ENCODE measurements at places on chromosomes 2 and 18.
A peak's percentile ranks its signal among the peaks of the same experiment; 100 is the strongest.

DNA sequence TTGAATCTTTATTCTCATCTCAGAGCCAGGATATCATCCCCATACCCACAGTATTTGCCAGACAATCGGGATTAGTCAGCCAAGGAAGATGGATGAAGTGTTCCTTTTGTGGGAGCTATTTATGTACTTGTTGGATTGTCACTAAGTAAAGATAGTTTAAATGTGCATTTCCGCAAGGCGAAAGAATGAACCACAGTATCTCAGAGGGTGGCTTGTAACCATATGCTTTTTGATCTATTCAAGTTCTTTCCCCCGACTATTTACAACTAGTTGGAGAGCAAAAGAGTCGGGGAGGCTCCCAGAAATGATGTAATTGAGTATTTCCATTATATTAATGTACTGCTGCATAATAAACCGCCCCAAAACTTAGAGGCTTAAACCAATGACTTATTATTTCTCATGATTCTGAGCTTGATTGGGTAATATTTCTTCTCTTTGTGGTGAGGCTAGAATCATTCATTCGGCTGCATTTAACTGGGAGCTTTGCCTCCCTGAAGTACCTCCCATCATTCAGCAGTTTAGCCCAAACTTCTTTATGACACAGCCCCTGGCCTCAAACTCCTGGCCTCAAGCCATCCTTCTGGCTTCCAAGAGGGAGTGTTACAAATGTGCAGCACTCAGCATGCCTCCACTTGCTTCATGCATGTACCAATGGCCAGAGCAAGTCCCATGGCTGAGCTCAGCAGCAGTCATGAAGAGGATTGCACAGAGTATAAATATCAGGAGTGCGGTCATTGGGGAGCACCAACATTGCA lies 423.7 kb downstream of the METTL4 start:
- peak; percentile 48 for DNase-seq

DNA sequence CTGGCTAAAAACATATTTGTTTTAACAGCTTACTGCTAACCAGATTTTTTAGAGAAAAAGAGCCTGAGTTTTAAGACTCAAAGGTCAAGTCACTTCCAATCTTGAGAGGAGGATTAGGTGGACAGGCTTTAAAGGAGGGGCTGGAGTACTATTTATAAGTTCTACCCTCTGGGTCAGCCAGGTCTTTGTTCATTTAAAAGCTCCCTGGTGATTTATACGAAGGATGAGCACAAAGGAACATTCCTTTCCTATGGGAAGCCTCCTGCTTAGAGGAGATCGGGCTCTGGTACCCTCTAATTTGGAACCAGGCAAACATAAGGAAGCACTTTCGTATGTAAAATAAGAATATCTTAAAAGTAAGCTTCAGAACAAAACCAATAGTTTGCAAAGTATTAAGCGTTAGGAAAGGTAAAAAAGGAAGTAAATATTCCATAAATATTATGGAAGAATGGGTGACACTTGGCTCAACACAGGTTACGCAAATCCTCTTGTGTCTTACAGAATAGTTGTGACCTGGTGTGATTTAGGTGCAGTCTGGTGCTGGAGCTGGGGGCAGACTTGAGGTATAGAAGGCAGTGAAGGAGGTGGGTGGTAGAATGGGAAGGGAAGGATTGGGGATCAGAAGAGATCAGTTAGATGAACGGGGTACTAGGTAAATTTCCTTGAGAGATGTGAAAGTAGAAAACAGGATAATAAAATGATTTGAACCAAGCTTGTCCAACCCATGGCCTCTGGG lies 35.6 kb downstream of the PDE6D start:
- no peak for DNase-seq

DNA sequence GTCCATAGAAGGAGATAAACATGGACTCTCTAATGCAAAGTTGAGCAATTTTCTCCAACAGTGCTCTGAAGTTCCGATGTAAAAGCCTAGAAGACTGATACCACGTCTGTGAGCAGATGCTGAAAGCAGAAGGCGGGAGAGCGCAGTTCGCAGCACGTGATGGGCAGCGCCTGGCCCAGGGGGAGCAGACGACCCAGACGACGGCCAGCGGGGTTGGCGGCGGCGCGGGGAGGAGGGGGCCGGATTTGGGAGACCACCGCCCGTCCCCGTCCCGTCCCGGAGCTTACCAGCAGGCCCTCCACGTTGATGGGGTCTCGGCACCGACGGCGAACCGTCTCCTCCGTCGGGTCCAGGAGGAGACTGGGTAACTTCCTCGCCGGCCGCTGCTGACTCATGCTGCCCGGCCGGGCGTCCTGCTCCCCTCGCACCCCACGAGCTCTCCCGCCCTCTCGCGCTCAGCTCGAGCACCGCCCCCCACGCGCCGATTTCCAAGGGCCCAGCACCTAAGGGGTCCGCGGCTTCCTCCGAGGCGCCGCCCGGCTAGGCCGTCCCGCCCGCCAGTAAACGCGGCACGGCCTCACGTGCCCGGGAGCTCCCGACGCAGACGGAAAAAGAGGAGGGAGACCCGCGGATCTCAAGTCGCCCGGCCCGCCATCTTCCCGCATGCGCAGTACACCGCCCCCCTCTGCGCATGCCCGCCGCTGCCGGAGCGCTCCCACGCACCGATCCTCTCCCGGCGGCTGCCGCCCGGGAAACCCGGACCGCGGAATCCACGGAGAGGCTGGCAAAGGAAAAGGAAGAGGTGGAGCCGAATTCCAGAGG lies at the start of gene E2F6:
Gene E2F6 (minus strand): TSS at position 677 of the 822 bp plus-strand sequence. CDS start 282 bp downstream, at position 395.
- peak; percentile 96 for DNase-seq

GRCh38 chr2:71671895-71672825 lies 218.8 kb downstream of the DYSF start:
- DNase-seq: no peak

DNA sequence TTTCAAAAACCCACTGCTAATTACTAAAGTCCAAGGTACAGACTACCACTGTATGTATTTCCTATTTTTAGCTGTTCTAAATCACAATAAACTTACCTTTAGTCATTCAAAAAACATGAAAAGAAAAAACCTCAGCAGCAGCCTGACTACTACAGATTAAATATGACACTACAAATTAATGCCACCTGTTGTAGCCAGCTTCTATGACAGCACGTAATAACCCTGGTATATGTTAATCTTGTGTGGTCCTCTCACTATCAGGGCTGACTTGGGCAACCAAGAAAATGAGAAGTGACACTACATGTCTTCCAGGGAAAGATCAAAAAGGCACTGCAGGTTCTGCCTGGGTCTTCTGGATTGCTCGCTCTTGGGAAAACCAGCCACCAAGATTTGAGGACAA lies 90.6 kb upstream of the FAM124B start:
- DNase-seq: no peak

DNA sequence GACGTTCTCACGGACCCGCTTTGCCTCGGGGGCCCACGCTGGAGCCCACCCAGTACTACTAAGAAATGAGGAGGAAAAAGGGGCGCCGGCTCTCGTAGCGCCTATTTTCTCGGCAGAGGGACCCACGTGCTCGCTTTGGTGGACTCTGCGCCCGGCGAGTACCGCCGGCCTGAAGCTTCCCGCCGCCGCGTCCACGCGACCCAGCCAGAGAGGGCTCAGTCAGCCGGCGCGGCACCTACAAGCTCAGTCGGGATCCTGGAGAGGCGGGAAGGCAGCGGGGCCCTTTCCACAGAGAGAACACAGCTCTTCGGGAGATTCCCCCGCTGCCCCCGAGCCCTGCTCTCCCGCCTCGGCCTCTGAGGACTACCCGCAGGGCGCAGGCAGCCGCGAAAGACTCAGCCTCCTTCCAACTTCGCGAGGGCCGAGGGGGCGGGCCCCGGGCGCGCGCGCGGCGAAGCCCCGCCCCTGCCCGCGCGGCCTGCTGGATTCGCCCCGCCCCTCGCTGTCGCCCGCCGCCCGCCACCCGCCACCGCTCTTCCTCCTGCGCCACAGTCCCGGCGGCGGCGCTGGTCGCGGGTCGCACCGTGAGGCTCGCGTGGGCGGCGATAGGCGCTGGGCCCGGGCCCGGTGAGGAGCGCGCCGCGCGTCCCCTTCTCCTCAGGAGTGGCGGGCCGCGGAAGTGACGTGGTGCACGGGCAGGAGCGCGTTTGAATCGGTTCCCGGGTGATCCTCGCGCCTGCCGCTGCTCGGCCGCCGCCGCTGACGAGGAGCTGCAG lies at the start of gene SMCHD1:
Gene SMCHD1 (plus strand): TSS at position 549 of the 776 bp plus-strand sequence. CDS start 350 bp downstream, outside the sequence.
- peak; percentile 88 for DNase-seq

All from umbilical cord (tissue), 2 donors.